ENCODE measurements at places on chromosomes 16 and 17. TPM values are rescaled to one million over a fixed set of nuclear protein-coding genes. Genes with fewer than 3 reads are reported as not detected.
A peak's percentile ranks its signal among the peaks of the same experiment; 100 is the strongest.

The SLC16A5 gene
- 5.4 TPM for total RNA-seq

The NPB gene
- 0.17 TPM for total RNA-seq

The CD7 gene
- 193 TPM for total RNA-seq

The HSPB9 gene
- 0.13 TPM for total RNA-seq

The TBC1D3 gene
- total RNA-seq: not detected

The HP gene
- total RNA-seq: not detected

The CENPT gene
- total RNA-seq: 64.2 TPM

The CDC27 gene
- total RNA-seq: 122 TPM

DNA sequence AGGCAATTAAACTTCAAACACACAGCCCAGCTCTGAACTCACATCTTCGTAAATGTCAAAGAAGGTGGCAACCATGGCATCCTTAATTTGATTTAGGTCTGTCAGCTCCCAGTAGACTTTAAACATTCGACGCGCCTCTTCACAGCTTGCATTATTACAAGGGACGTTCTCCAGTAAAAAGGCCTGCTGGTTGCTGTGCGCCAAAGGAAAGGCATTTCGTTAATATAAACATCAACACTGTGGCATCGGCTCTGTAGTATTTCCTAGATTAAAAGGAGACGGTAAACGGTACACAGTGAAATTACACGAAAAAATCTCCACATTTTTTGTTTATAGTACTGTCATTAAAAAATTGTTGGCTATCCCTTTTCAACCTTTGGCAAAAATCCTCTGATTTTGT, 116.8 kb upstream of the NETO2 start:
- no peak for ATAC-seq

- no peak for ATAC-seq
Observed at GRCh38 chr16:87603684-87604633, 1.7 kb downstream of the JPH3 start.

- peak; percentile 89 for ATAC-seq
Observed at GRCh38 chr16:81632392-81633146, 146.5 kb upstream of the PLCG2 start.

DNA sequence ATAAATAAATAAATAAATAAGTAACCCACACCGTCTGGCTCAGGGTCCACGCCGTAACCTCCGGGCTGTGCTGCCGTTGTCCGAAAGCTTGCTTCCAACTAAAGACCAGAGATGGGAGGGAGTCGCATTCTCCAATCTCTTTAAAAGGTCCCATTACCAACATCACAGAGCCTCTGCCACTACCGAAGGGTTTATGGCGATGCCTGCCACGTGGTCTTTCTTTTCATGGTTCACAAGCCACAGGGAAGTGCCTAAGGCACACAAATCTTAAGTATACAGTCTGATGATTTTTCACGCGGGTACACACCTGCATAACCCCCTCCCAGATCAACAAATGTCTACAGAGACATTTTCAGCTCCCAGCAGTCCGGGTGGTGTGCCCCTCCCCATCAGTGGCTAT, 1.4 kb downstream of the COTL1 start:
- no peak for ATAC-seq

GRCh38 chr16:13959626-13960025, 39.7 kb downstream of the ERCC4 start:
- ATAC-seq: no peak

DNA sequence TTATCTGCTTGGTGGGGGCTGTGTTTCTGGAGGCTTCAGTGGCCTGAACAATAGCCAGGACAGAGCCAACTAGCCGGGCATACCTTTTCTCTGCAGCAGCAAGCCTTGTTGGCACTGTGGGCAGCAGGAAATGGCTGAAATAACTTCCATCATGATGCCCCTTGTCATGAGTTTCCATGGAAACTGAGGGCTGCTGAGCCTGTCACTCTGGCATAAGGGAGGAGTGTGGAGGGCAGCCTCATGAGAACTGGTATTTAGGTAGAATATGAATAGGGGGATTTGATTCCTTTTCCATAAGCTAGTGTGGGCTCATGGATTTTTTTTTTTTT, 39.4 kb downstream of the PLCG2 start:
- ATAC-seq: no peak

- peak; percentile 25 for ATAC-seq
Observed at GRCh38 chr17:29588562-29589411, 661 bp downstream of the GIT1 start.

DNA sequence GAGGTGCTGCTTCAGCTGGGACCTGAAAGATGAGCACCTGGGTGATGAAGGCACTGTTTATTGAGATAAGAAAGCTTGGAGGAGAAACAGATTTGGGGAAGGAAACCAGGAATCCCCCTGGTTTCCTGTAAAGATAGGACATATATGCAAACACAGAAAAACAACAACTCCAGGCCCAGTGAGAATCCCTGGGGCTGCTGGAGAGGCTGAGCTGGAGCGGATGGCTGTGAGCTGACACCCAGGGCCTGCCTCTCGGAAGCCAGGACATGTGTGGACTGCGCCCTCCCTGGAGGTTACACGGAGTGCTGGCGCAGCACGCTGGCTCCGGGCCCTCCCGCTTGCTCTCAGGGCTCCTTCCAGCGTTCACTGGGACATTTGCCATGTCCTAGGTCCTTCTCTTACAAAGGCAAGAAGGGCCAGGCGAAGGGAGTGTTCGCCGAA, 57.5 kb downstream of the CYB5B start:
- no peak for ATAC-seq

- no peak for ATAC-seq
Observed at GRCh38 chr17:78252701-78253635, 21.5 kb downstream of the TMEM235 start.

DNA sequence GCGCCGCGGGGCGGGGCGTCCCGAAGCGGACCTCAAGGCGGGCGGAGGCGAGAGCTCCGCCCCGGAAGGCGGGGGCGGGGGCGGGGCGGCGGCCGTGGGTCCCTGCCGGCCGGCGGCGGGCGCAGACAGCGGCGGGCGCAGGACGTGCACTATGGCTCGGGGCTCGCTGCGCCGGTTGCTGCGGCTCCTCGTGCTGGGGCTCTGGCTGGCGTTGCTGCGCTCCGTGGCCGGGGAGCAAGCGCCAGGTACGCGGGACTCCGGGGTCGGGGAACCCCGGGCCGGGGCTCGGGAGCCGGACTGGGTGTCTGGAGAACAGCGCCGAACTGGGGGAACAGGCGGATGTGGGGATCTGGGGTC, at the start of gene TNFRSF12A:
Gene TNFRSF12A (plus strand): TSS at position 122 of the 357 bp plus-strand sequence. CDS start 30 bp downstream, at position 152.
- peak; percentile 28 for ATAC-seq

- ATAC-seq: peak; percentile 99
Observed at GRCh38 chr17:75124041-75124818, 7.3 kb downstream of the NT5C start.

- no peak for ATAC-seq
Observed at GRCh38 chr17:82432017-82432416, 13.6 kb upstream of the OGFOD3 start.

DNA sequence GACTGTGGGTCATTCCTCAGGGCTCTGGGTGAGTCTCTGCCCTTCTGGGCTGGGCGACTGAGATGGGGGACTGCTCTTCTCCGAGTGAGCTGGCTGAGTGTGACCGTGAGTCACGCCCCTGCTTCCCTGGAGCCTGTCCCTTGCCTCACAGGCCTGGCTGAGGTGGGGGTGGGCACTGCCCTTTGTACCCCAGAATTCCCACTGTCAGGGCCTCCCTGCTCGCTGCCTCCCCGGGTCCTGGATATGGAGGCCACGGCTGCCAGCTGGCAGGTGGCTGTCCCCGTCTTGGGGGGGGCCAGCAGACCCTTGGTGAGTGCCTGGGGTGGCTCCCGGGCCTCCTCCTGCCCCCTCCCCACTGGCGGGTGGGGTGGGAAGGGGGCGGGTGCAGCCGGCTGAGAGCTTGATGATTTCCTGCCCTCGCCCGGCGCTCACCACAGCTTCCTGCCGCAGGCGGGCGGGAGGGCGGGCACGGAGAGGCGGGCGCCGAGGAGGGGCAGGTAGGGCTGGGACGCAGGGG, at the start of gene LAT:
Gene LAT (plus strand): TSS at position 434 of the 517 bp plus-strand sequence. CDS start 366 bp downstream, outside the sequence.
- ATAC-seq: peak; percentile 81
